Renal cortical epithelial cell (primary cell): ENCODE measurements at places on chromosomes 2 and 18. TPM values are rescaled to one million over a fixed set of nuclear protein-coding genes. Genes with fewer than 3 reads are reported as not detected.

The OBSL1 gene
- 20.8 and 145 TPM in 2 replicates for total RNA-seq

The DNER gene
- total RNA-seq: 1.2 TPM in 1 of 2 replicates, not detected in the other

The MARCHF4 gene
- 0.15 and 1.2 TPM in 2 replicates for total RNA-seq

The IL36B gene
- not detected in 2 replicates for total RNA-seq

The NOL4 gene
- total RNA-seq: 0.25 and 0.52 TPM in 2 replicates

The ALKAL2 gene
- total RNA-seq: 3.9 and 12.9 TPM in 2 replicates

The DOK6 gene
- total RNA-seq: 0.17 and 2.3 TPM in 2 replicates

The STPG4 gene
- 0.20 and 0.52 TPM in 2 replicates for total RNA-seq

The TSPYL6 gene
- not detected in 2 replicates for total RNA-seq

The LYG2 gene
- total RNA-seq: not detected in 2 replicates

The FTCDNL1 gene
- 2.8 and 3.5 TPM in 2 replicates for total RNA-seq

The GPR35 gene
- total RNA-seq: 1.6 TPM in 1 of 2 replicates, not detected in the other

The FIGLA gene
- total RNA-seq: not detected in 2 replicates

The SKOR2 gene
- not detected in 2 replicates for total RNA-seq

The EPHA4 gene
- total RNA-seq: 7.1 and 15.8 TPM in 2 replicates

The GPR45 gene
- not detected in 2 replicates for total RNA-seq

The MC5R gene
- total RNA-seq: not detected in 2 replicates

The UBE2E3 gene
- 75.2 and 102 TPM in 2 replicates for total RNA-seq

The HAAO gene
- total RNA-seq: 1.1 and 1.2 TPM in 2 replicates

The GLI2 gene
- under 0.01 and 0.45 TPM in 2 replicates for total RNA-seq

The FBXO48 gene
- 0.17 and 0.75 TPM in 2 replicates for total RNA-seq

The ALK gene
- not detected in 2 replicates for total RNA-seq

The SERPINB10 gene
- total RNA-seq: not detected in 2 replicates

The GNLY gene
- total RNA-seq: not detected in 2 replicates

The ELOA2 gene
- not detected in 2 replicates for total RNA-seq

The EDAR gene
- total RNA-seq: 0.05 and 1.6 TPM in 2 replicates

The GREB1L gene
- total RNA-seq: 7.5 and 9.0 TPM in 2 replicates

The CERKL gene
- total RNA-seq: 0.17 and 1.2 TPM in 2 replicates

The PJVK gene
- 0.87 and 3.3 TPM in 2 replicates for total RNA-seq

The USP37 gene
- 9.2 and 12.2 TPM in 2 replicates for total RNA-seq

The KCNG3 gene
- 0.15 TPM in 1 of 2 replicates, not detected in the other for total RNA-seq

The IL18R1 gene
- 3.4 and 4.0 TPM in 2 replicates for total RNA-seq

The CCDC148 gene
- 4.9 and 16.0 TPM in 2 replicates for total RNA-seq

The SLC4A5 gene
- 0.89 and 1.2 TPM in 2 replicates for total RNA-seq

The MREG gene
- 1.9 and 13.7 TPM in 2 replicates for total RNA-seq

The C2orf81 gene
- 1.4 and 3.9 TPM in 2 replicates for total RNA-seq

The CCDC68 gene
- 3.8 and 5.5 TPM in 2 replicates for total RNA-seq

The CAPN10 gene
- total RNA-seq: 29.5 and 32.8 TPM in 2 replicates

The NAPG gene
- 43.2 and 82.5 TPM in 2 replicates for total RNA-seq

The DRC1 gene
- total RNA-seq: 0.25 TPM in 1 of 2 replicates, not detected in the other

The MYCN gene
- not detected in 2 replicates for total RNA-seq

The RMND5A gene
- total RNA-seq: 43.9 and 72.5 TPM in 2 replicates

The TGFA gene
- total RNA-seq: 91.7 and 150 TPM in 2 replicates

The EVX2 gene
- not detected in 2 replicates for total RNA-seq

The KCNK3 gene
- total RNA-seq: 9.6 and 13.7 TPM in 2 replicates

The GAD1 gene
- 11.4 and 19.4 TPM in 2 replicates for total RNA-seq

The C2orf78 gene
- total RNA-seq: not detected in 2 replicates

The DSEL gene
- 8.7 and 10.7 TPM in 2 replicates for total RNA-seq

The CYP27A1 gene
- total RNA-seq: 18.6 and 42.8 TPM in 2 replicates

The KCNF1 gene
- total RNA-seq: not detected in 2 replicates

The AGFG1 gene
- total RNA-seq: 81.1 and 126 TPM in 2 replicates

The BOK gene
- total RNA-seq: 57.0 and 61.0 TPM in 2 replicates

The RPL37A gene
- 749 and 1,158 TPM in 2 replicates for total RNA-seq

The BUB1 gene
- 2.2 and 23.4 TPM in 2 replicates for total RNA-seq

The NEURL3 gene
- total RNA-seq: 9.0 and 31.1 TPM in 2 replicates

The FLACC1 gene
- total RNA-seq: 0.17 and 0.45 TPM in 2 replicates
